ENCODE measurements at places on chromosomes 16 and 17.

DNA sequence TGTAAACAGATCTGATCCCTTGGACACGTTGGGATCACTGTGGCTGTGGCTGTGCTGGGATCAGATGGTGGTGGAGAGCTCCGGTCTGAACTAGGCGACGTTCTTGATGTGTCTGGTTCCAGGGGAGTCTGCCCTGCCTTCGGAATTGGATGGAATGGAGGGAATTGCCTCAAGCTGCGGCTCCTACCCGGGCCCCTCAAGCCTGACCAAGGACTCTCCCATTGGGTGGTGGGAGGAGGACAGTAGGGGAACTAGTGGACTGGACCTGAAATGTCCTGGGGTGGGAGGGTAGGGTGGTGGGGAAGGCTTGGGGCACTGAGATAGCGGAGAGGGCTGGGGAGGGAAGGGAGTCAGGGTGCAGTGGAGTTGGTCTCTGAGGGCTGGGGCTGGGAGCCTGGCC lies 3.2 kb upstream of the UBALD1 start:
- DNase-seq, result no peak

- peak; percentile 17 for DNase-seq
Measured at GRCh38 chr17:64531955-64532371, 25.2 kb downstream of the CEP95 start.

DNA sequence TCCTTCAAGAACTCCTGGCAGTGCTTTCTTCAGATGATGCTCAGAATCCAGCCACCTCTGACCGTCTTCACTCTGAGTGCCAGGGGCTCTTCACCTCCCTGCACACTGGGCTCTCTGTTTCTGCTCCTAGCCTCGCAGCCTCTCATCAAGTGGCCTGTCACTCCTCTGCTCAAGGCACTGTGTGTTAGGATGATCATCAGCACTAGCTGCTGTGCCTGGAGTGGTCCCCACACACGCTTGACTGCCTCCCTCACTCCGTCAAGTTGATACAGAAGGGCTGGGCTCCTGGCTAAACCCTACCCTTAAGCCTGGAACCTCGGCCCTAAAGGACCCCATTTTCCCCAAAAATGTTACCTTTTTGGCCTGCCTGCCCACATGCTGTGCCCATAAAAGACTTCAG lies 15.6 kb downstream of the KRT9 start:
- DNase-seq, result no peak

DNA sequence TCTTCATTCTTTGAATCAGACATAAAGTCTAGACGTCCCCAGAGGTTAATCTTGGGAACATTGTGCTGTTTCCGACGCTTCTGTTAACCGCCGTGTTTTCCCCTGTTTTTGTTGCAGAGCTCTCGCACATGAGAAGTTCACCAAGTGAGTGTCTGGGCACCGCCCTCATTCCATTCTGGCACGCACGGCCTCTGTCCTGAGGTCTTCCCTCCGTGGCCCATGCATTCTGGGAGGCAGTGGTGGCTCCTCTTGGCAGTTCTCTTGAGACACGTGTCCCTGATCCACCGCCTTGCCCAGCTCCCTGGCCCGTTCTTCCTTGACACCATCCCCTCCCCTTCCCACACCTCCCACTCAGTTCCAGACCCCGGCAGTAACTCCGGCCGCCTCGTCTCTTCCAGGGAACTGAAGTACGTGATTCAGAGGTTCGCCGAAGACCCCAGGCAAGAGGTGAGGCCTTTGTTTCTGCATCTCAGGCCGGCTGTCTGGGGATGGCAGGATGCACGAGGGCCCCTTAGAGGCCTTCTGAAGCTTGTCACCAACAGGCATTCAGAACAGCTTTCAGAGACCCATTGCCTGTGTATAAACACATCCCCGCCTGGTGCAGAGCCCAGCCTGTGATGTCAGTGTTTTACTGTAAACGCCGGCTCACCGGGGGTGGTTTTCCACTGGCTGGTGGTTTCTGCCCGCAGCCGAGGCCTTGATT lies 85.9 kb upstream of the PLCG2 start:
- DNase-seq, result no peak

- no peak for DNase-seq
Measured at GRCh38 chr16:4933433-4933832, 3.5 kb downstream of the PPL start.

- DNase-seq, result no peak
Measured at GRCh38 chr16:87491522-87492290, 1.1 kb downstream of the ZCCHC14 start.

- DNase-seq, result no peak
Measured at GRCh38 chr17:6475411-6475810, 31.2 kb downstream of the PIMREG start.

- DNase-seq, result peak; percentile 70
Measured at GRCh38 chr17:5526821-5527598, 40.6 kb downstream of the MIS12 start.

DNA sequence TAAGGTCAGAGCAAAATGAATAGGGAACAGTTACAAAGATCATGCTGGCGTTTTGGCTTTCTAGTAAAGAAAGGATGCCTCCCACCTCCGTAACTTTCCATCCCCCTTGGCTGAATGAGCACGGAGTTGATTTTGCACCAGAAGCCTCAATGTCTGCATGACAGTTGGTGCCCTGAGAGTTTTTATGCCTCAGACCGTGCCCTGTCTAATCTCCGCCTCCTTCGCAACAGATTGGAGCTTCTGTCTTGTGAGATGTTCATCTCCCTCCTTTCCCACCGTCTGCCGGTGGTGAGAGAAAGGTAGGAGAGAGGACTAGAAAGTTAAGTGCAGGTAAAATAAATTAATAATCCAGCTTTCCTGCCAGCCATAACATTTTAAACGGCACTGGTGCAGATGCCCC lies 1.9 kb downstream of the HS3ST4 start:
- no peak for DNase-seq

DNA sequence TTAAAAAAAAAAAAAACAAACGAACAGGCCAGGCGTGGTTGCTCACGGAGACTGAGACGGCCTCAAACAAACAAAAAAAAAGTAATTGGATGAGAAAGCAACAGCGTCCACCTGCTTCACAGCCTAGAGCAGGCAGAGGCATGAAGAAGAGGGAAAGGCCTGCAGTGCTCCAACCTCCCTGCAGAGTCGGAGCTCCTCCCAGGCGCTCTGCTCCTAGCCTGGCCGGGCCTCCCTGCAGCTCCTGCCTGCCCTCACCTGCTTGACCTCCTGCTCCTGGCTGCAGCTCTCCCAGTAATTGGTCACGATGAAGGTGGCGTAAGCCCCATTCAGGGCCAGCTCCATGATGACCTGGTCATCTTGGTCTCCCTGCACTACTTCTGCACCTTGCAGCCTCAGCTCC lies 5.5 kb downstream of the NMRAL1 start:
- no peak for DNase-seq

GRCh38 chr17:1183171-1183873 lies 3.5 kb upstream of the ABR start:
- no peak for DNase-seq

DNA sequence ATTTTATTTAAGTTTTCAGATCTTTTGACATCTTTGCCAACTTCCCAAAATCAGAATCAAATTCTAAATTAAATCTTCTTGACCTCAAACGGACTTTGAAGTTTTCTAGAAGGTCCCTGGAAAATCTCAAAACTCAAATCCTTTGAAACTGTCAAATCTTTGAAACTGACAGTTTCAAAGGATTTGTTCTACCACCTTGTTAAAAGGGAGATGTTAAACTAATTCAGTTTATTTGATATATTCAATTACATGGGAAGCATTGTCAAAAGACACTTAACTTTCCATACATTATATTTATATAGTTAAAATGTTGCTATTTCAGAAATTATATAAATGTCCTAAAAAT lies 3.4 kb upstream of the DPEP1 start:
- no peak for DNase-seq

- DNase-seq, result no peak
Measured at GRCh38 chr17:47981462-47981861, 10.5 kb downstream of the CDK5RAP3 start.

DNA sequence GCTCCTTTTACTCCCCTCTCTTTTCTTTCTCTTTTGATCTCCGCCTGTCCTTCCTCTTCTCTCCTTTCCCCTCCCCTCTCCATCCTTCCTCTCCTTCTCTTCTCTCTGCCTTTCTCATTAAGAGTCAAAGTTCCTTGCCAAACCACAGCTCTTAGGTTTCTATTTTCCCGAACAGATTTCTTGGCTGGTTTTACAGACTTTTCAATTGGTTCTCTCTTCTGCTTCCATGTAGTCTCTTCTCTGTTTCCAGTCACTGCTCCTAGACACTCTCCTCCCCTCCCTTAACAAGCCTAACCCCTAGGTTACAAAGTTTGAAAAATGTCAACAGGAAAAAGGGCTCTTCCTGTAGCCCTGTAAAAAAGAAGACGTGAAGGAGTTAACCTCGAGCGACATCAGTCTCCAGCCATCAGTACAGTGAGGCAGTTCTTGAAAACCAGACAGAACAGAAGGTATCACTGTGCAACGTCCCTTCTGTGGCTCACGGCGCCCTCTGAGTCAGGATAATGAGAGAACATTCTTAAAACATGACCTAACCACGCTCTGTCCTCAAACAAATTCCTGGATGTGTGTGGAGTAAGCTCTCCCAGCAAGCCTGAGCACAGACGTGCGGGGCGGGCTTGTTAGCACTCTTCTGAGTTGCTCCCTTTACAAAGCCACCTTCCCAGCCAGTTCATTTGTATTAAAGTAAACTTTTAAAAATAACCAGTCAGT lies 11.6 kb upstream of the MARCHF10 start:
- peak; percentile 86 for DNase-seq

- peak; percentile 17 for DNase-seq
Measured at GRCh38 chr17:80663781-80664206, 119.2 kb downstream of the RPTOR start.

- DNase-seq, result no peak
Measured at GRCh38 chr17:79988185-79988971, 47.3 kb downstream of the TBC1D16 start.

GRCh38 chr17:31559584-31560501 lies 168.4 kb downstream of the RAB11FIP4 start:
- no peak for DNase-seq

DNA sequence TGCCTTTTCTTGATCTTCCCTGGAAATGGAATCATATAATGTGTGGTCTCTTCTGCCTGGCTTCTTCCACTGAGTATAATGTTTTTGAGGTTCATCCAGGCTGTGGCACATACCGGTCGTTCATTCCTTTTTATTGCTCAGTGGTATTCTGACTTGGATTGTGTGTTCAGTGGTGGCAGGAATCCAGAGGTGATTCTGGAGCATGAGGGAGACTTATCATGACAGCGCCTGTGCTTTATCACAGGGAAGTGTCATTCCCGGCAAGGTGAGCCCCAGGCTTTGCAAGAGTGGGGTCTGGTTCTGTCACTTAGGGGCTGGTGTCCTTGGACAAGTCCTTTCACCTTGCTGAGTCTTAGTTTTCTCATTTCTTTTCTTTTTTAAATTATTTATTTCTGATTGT lies 53.0 kb downstream of the IRX3 start:
- no peak for DNase-seq

- no peak for DNase-seq
Measured at GRCh38 chr17:74920642-74921025, 2.4 kb downstream of the USH1G start.

- no peak for DNase-seq
Measured at GRCh38 chr17:4534928-4535666, 20.1 kb downstream of the MYBBP1A start.

DNA sequence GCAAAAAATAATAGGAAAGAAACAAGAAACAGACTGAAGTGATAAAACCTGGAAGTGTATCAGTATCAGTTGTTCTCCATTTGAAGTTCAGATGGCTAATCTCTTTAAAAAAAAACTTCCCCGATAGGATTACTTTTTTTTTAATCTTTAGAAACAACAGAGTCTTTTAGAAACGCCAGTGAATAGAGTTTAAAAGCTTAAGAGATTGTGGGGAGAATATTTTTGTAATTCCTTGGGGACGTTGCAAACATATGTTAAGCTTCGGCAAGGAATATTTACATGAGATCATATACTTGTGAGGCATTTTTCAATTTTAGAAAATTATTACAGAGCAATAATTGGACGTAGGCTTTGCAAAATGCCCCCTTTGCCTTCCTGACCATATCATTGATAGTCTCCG lies 13.2 kb downstream of the MAF start:
- DNase-seq, result no peak

- DNase-seq, result no peak
Measured at GRCh38 chr16:61676740-61677139, 359.5 kb downstream of the CDH8 start.

GRCh38 chr17:76461765-76462555 lies 5.4 kb upstream of the AANAT start:
- DNase-seq, result no peak

DNA sequence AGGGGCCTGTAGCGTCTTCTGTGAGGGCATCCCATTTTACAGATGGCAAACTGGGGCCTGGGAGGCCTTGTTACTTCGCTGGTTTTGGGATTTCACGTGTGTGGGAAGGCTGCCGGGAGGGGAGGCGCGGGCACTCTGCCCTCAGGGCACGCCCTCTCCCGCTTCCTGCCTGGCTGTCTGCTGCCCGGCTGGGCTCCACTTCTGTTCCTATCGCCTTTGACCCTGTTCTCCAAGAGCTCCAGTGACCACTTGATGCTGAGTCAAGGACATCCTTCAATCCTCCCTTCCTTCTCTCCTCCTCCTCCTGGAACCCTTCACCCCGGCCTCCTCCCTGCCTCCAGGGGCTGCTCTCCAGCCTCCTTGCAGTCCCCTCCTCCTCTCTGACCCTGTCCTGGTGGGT lies 16.0 kb downstream of the SPNS3 start:
- DNase-seq, result no peak

GRCh38 chr17:20116683-20117309 lies 107.6 kb downstream of the SPECC1 start:
- DNase-seq, result peak; percentile 63

GRCh38 chr17:57861790-57862693 lies 12.2 kb upstream of the MRPS23 start:
- DNase-seq, result no peak

GRCh38 chr16:47965439-47965838 lies 190.4 kb downstream of the ABCC12 start:
- DNase-seq, result no peak

DNA sequence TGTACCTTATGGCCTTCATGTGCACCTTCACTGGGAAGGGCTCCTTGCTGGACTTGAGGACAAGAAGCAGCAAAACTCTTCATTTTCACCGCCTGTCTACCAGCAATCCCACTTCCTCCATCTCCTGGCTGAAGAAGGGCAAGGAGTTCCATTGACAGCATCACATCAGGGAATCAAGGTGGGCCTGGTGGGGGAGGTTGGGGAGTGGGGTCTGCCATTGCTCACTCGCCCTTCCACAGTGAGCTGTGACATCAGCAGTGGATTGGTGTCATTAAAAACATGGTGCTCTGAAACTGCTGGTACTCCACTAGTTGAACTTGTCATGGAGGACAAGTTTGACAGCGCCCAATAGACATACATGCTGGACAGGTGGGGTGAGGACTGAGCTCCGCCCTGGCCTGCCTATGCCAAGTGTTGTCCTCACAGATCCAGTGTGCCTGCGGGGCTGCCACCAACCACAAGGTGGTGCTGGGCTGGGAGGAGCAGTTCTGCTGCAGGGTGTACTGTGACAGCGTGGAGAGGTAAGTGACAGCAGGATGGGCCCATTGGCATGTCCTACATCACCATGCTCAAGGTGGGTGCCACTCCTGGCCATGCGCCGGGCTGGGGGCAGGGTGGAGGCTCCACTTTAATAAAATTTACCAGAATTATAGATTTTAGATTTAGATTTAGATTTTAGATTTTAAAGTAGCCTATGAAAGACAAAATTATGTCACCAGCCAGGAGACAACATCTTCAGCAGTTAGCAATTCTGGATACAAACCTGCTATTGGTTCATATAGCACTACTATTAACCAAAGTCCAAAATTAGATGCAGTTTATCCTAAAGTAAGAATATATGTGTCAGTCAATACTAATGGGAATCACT lies 1729.1 kb downstream of the TP53TG3F start:
- no peak for DNase-seq

GRCh38 chr16:12149971-12150370 lies 173.4 kb downstream of the SNX29 start:
- no peak for DNase-seq

- no peak for DNase-seq
Measured at GRCh38 chr16:72995151-72995881, 52.6 kb downstream of the ZFHX3 start.
